ENCODE measurements at places on chromosomes 1 and 21. TPM values are rescaled to one million over a fixed set of nuclear protein-coding genes. Genes with fewer than 3 reads are reported as not detected.

- DNase-seq, result no peak
These were observed 516 bp upstream of the NMNAT2 start for GRCh38 chr1:183418696-183419095.

GRCh38 chr1:88961647-88962275 is 30.7 kb downstream of the KYAT3 start:
- DNase-seq, result peak; percentile 66

GRCh38 chr1:208467151-208467780 is 223.1 kb upstream of the PLXNA2 start:
- DNase-seq, result no peak

DNA sequence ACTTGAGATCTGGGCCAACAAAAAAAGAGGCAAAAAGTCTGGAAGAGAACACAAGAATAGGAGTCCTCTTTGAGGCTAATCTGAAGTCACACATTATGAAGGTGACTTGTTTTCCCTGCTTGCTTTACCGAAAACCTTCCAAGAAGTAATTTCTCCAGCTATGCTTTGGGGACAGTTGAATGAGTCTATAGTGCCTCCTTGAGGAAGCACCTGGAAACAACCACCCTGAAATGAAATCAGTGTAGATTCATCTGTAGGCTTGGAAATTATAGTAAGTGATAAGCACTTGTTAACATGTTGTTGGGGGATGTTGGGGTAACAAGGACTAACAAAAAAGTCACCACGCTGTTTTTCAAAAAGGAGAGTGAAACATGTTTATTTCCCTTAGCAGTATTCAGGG is 23.4 kb upstream of the RPTN start:
- peak; percentile 41 for DNase-seq

- DNase-seq, result no peak
These were observed 4.3 kb downstream of the BRINP2 start for GRCh38 chr1:177174921-177175634.

DNA sequence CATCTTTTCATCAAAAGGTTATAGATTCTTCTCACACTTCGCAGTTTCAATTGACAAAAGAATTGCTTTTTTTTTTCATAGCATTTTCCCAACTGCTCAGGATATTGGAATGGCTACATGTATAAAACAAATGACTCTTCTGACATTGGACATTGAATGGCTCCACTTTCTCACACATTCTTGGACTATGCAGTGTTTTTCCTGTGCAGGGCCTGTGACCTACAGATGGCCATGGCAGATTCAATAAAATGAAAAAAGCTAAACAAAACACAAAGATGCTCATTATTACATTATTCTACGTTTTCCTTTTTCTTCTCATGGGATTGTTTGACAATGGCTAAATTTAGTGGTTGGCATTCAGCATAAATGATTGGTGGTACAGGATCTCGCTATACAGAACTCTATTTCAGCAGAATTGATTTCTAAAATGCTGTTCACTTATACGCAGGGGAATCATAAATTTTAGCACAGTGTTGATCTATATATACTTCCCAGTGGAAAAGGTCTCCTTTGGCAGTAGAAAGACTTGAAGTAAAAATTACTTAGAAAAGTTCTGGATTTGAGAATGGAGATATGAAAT is 115.6 kb upstream of the ADAMTS5 start:
- no peak for DNase-seq

- no peak for DNase-seq
These were observed 35.8 kb downstream of the FMO3 start for GRCh38 chr1:171126504-171126903.

DNA sequence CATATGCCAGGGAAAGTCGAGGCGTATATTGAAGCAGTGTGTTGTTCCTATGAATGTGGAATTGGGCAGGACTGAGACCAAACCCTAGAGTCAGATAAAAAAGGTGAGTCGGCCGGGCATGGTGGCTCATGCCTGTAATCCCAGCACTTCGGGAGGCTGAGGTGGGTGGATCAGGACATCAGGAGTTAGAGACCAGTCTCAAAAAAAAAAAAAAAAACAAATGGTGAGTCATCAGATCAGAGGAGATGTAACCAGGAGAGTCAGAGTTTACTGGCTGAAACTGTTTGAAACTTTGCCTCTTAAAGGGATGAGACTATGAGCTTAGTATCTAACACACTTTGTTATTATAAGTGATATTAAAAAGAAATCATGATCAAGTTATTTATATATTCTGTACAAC is 26.4 kb upstream of the SYCP1 start:
- peak; percentile 46 for DNase-seq

The AMPD1 gene
- not detected for total RNA-seq

Data from PC-3 (cell line).